ENCODE measurements at places on chromosomes 6 and 20.

- DNase-seq: no peak
Measured at GRCh38 chr6:165118736-165119135, 190.7 kb downstream of the C6orf118 start.

DNA sequence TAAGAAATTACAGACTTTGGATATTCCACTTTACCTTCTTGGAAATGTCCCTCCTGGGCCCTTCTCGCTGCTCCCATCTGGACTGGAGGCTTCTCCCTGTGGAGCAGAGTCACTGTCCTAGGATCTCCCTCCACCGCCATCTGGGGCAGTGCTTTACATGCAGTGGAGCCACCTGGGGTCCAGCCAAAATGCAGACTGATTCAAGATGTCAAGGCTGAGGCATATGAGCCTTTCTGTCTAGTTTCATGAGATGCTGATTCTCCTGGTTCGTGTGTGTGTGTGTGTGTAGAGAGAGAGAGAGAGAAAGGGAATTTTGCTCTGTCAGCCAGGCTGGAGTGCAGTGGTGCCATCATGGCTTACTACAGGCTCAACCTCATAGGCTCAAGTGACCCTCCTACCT is 14.9 kb downstream of the MICA start:
- no peak for DNase-seq

- DNase-seq: no peak
Measured at GRCh38 chr6:25601800-25602673, 50.0 kb upstream of the SCGN start.

DNA sequence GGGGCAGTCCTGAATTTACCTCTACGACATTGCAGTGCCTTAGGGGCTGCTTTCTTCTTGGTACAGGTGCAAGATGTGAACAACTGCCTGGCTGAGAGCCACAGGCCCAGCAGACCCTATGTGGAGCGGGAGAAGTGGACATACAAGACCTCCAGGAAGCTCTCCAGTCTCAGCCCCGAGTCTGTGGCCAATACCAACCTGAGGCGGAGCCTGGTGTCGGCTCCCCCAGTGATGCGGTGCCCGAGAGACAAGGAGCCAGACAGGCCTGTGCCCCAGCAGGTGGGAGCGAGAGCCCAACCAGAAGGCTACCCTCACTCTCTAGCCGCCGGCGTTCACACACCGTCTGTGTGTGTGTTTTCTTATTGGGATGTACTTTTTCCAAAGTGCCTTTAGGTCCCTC is 59.6 kb downstream of the EFCAB8 start:
- DNase-seq: no peak

- DNase-seq: no peak
Measured at GRCh38 chr20:58544891-58545290, 29.7 kb upstream of the APCDD1L start.

DNA sequence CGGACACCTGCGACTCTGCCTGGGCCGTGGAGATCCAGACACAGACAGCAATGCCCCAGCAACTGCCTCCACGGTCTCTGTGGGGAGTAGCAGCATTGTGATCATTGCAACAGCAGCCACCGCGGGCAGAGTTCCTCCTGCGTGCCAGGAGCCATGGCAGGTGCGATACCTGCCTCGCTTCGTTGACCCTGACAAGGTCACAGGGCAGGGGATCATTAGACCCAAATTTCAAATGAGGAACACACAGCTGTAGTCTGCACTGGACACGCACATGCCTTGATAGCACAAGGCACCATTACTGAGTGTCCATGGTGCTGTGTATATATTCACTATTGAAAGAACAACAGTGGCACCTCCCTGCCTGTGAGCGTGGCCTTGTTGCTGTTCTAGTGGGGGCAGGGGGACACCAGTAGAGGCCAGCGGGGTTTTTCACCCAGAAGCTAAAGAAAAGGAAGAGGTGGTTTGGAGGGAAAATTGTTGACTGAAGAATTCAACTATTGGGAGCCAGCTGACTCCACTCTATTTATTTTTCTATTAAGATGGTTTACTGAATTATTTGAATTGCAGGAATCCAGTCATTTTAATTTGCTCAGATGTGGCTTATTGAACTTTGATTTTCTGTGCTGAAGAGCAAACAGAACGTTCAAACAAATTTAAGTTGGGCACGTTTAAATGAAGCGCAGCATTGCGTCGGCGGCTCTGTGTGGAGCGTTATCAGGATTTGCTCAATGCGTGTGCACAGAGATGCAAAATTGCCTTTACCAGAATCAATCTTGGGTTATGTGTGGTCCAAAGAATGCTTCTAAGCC is 60.2 kb upstream of the RPS6KA2 start:
- DNase-seq: no peak

DNA sequence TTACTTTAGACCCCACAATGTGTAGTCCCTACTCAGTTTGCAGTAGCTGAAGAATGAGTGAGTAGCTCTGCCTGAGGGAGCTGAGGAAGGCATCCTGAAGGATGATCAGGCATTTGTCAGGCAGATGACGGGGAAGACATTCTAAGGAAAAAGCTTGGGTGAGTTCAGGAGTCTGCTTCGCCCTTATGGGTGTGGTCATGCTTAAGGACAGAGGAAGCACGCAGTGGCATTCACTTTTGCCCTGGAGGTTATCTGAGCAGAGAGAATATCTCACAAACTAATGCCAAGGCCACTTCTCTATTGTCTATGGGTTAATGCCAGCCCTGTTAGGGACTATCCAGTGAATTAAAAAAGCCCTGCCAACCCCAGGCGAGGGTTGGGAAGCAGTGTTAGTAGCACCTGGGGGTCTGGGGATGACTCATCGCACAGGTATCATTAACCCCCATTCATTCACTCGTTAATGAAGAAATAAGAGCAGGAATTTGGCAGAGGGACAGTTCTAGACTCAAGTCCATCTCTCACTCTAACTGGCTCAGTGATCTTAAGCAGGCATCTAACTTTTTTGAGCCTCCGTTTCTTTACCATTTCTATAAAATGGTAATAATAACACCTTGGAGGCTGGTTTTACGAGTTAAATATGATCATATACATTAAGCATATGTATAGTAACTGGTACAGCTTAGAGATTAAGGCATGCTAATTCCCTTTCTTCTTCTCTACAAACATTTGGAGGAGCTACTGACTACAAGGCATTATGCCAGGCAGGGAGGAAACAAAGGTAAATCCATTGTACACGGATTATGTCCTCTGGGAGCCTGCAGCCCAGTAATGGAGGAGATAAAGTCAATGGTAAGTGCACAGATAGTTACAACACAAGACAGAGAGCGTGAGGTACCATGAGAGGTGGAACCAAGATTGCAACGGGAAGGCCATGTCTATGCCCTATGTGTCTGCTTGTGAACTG is 93.2 kb upstream of the AKIRIN2 start:
- no peak for DNase-seq

DNA sequence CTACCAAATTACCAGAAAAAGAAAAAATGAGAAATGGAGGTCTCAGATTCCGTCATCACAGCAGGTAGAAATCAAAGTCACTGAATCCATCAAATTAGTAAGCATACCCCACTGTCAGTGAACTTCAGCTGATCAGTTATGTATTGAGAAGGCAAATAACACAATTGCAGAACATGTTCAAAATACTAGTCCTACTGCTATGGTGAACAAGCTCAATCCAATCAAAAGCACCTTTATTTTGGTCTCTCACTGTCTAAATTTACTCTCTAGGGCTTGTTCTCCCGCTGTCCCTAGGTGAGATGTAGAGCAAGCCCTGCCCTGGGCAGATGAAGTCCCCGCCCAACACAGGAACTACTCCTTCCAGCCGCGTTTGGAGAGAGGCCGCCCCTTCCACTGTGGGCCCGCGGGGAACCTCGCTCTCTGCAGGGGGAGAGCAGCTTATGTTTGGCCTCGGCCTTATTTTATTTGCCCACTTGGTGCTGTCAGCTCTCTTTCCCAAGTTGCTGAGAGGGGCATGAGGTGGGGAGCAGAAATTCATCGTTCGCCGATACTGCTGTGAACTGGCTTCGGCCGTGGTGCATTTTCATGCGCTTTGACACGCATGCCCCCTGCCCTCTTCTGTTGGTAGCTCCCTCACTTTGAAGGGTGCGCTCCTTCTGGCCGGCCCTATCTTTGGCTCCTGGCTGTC is 14.3 kb upstream of the MAP1LC3A start:
- peak; percentile 68 for DNase-seq

DNA sequence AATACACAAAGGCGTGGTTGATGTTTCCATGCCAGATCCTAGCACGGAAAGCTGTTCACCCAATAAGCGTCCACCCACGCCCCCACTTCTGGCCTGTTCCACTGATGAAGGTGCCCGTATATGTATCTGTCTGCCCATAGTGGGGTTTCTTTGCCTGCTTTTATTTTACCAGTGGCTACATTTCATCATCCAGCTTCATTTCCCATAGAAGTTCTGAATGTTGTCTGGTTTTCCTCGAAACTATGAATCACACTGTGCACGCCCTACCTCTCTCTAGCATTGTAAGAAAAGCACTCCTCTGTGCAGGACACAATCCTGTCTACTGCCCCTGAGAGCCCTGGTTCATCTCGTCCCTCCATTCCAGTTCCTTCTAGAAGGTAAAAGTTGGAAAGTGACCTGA is 8.8 kb upstream of the CD93 start:
- no peak for DNase-seq

- peak; percentile 59 for DNase-seq
Measured at GRCh38 chr6:41785254-41785653, 2.2 kb upstream of the TOMM6 start.

Data from right cardiac atrium (tissue), 5 donors.